Stimulated activated CD4-positive, alpha-beta T cell treated with anti-CD3 and anti-CD28 coated beads, Interleukin-15, amount 100 ng/mL, for 1 hour (primary cell): ENCODE measurements at places on chromosomes 11 and 22.

DNA sequence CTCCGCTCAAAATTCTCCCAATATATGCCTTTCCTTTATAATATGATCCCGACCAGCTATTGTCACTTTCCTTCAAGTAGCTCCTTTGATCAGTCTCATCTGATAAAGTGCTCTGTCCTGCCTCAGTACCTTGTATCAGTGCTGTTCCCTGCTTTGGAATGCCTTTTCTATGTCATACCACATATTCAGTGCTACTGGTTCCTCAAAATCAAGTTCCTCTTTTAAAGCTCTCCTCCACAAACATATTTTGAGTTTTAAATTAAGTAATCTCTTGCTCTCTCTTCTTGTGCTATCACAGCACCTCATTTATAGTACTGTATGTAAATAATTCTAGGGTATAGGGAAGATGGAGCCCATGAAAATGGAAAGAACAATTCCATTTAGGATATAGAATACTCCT lies 137.1 kb upstream of the CTSC start:
- DNase-seq: no peak

DNA sequence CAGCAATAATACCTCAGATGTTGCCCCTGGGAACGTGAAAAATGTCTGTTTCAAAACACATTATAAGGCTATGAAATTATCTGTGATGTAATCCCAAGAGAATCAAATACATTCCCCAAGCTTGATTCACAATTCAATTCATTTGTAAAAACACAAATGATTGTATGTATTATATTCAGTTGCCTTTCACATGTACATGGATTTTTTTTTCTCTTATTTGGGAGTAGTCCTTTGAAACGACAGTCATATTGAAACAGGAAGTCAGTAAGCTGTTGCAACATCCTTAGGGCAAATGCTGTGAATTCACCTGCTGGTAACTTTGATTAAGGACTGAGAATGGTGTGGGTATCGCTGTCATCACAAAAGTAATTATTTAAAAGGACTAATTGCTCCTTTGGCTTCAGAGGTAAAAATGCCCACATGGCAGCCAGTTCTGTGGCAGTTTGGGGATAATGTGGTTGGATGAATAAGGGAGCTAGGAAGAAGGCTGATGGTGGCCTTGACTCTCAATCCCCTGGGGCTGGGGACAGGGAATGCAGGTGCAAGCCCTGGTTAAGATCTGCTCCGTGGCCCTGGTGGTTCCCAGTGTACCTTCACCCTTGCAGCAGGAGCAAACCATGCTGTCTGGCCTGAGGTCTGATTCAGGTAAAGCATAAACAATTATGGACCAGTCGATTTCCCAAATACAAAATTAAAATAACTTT lies 13.2 kb downstream of the EHF start:
- DNase-seq: no peak

GRCh38 chr22:36808721-36809344 lies 8.0 kb downstream of the PVALB start:
- no peak for DNase-seq

GRCh38 chr11:559020-559620 lies 1.4 kb downstream of the LMNTD2 start:
- DNase-seq: no peak

- no peak for DNase-seq
Measured at GRCh38 chr11:122811721-122812120, 26.6 kb upstream of the CRTAM start.

GRCh38 chr22:33757802-33758483 lies 162.3 kb downstream of the LARGE1 start:
- DNase-seq: no peak

DNA sequence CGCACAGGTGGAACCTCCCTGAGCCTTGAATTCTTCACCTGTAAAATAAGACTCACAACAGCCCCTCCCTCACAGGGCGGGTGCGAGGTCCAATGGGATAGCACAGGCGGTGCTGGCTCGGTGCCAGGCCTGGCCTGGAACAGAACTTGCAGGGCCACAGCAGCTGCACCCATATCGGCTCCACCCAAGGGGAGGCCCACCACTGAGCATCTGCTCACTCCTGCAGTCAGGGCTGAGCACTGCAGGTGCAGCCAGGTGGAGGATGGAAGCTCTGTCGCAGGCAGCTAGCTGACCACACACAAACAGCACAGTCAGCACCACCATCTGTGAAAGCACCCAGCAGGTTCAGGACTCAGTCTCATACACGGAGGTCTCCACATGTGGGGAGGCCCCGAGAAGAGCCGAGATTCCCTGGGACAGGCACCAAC lies 19.6 kb downstream of the VPS37C start:
- DNase-seq: no peak

- no peak for DNase-seq
Measured at GRCh38 chr11:107705027-107705426, 6.8 kb downstream of the SLN start.

GRCh38 chr11:122153746-122154145 lies 37.7 kb upstream of the BLID start:
- DNase-seq: no peak

DNA sequence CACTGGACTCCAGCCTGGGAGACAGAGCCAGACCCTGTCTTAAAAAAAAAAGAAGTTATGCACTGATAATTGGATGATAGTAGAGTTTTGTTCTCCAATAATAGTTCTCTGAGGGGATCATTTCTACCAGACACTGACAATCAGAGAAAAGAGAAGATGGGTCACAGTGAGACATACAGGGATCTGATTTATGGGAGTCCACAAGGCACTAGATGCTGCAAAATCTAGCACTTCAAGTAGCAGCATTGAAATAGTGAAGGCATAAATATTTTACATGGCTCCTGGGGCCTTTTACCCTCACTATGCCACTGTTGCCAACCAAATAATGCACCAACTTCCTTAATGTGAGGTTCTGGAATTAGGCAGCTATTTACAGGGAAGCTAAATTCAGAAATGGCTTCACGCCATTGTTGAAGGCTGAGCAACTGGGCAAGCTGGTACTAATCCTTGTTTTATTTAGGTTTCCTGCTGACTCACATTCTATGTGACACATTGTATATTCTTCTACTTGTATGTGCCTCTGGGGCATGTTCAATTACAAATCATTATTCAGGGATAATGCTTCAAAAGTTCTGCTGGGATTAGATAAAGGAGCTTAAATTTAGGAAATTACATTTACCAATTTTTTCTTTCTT lies 38.2 kb upstream of the ABTB2 start:
- DNase-seq: no peak

DNA sequence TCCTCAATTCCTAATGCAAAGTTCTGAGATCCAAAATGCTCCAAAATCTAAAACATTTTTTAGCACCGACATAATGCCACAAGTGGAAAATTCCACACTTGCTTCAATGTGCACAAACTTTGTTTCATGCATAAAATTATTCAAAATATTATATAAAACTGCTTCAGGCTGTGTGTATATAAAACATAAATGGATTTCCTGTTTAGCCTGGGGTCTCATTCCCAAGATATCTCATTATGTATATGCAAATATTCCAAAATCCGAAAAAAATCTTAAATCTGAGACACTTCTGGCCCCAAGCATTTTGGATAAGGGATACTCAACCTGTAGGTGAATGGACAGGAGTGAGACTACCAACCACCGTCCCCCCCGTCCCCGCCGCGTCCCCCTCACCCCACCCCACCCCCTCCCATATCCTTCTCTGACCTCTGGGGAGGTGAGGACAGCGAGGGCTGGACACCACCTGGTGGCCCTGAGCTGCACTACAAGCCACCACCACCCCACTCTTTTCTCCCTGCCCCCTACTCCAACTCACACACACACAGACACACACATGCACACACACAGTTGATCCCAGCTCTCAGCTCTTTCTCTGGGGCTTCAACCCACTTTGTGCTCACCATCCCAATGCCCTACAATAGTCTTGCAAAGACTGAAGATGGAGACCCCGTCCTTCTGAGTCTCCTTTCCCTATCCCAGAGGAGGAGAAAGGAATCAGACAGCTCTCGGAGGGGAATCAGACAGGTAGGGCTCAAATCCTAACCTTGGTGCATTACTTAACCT lies 101.0 kb downstream of the PDE2A start:
- no peak for DNase-seq

GRCh38 chr22:39502109-39502788 lies at the start of gene MIEF1:
Gene MIEF1 (plus strand): TSS chr22:39502290. CDS start chr22:39511295, 9,005 bp downstream.
- peak; percentile 71 for DNase-seq

- DNase-seq: no peak
Measured at GRCh38 chr11:68689737-68690625, 5.6 kb downstream of the GAL start.

DNA sequence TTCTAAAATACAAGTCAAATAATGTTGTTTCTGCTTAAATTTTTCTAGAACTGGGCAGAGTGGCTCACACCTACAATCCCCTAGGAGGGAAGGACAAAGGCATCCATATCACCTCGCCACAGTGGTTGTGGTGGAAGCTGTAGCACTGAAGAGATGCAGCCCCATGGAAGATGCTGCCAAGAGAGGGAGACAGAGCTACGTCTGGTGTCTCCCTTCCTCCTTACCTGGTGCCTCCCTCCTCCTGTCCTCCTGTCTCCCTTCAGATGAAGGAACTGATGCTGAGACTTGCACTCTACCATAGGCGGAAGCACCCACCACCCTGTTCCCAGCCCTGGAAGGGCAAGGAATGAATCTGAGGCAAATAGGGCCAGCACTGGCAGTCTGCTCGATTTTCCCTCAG lies 22.3 kb downstream of the MMP27 start:
- DNase-seq: no peak

DNA sequence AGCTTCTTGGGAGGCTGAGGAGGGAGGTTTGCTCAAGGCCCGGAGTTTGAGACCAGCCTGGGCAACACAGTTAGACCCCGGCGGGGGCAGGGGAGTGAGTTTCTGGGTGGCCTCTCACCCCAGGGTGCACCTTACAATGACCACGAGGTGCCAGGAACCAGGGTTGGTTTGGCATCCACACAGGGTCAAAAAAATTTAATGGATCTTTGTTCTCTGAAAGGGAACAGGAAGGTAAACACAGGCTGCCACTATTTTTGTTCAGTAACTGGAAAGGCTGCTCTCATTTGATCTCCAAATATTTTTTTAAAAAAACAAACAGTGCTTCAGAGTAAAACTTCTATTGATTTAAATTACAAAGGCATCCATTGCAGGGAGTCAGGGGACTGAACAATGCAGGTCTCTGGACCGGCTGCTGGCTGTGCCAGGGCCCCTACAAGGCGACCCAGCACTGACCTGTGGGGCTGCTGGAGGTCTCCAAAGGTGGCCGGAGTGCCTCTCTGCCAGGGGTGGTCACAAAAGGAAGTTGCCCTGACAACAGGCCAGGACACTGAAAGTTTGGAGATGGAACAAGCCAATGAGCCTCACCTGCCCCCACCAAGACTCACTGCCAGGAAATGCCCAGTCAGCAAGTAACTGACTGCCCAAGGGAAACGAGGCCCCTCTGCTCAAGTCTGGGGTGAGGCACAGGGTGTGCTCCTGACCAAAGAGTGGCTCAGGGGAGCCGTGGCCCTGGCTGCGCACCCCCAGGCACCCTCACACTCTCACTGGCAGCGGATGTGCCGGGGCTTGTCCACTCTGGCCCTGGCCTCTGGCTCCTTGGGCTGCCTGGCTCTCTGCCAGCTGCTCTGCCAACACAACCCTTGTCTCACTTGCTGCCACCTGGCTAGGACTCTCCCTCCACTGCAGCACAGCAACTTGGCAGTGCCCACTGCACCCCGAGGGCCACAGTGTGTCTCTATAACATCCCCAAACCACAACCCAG lies 51.8 kb downstream of the ARFGAP3 start:
- no peak for DNase-seq

GRCh38 chr11:78027759-78028158 lies 4.7 kb upstream of the KCTD14 start:
- DNase-seq: no peak

DNA sequence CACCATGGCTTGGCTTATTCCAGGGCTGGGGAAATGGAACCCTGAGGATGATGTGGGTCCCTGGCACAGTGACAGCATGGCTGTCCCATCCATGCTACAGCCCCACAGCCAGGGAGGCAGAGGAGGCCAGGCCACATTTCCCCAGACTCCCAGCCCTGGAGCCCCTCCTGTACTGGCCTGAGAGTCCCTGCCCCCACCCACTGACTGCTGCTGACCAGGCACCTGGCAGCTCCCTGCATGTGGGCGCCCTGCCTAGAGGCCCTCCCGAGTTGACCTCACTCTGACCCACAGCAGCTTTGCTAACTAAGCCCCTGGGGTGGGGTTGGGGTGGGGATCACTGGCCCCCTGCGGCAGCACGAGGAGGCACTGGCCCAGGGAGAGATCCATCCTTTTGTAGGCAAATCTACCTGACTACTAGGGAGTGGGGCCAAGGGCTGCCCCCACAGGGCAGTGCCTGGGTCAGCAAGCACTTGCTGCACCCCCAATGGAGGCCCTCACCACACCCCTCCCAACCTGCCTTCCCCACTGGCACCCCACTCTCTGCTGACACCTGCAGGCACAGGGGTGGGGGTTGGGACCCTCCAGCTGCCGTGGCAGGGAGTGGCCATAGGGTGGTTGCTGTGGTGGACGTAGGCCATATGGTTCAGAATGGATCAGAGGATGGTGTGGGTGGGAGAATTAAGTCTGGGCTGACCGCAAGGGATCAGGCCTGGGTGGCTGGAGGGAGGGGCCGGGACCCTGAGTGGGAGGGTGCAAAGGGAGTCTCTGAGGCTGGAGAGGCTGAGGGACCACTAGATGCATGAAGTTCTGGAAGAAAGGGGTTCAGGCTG lies 17.4 kb downstream of the ARVCF start:
- DNase-seq: no peak

GRCh38 chr11:64247729-64248531 lies 1.2 kb upstream of the PPP1R14B start:
- DNase-seq: no peak

GRCh38 chr11:123580557-123581275 lies 73.7 kb downstream of the SCN3B start:
- DNase-seq: peak; percentile 43

- no peak for DNase-seq
Measured at GRCh38 chr22:42371099-42371498, 61.1 kb downstream of the NFAM1 start.

- no peak for DNase-seq
Measured at GRCh38 chr11:96459751-96460150, 69.9 kb downstream of the JRKL start.

- DNase-seq: peak; percentile 45
Measured at GRCh38 chr22:22787786-22788459, 99.7 kb upstream of the IGLL5 start.

DNA sequence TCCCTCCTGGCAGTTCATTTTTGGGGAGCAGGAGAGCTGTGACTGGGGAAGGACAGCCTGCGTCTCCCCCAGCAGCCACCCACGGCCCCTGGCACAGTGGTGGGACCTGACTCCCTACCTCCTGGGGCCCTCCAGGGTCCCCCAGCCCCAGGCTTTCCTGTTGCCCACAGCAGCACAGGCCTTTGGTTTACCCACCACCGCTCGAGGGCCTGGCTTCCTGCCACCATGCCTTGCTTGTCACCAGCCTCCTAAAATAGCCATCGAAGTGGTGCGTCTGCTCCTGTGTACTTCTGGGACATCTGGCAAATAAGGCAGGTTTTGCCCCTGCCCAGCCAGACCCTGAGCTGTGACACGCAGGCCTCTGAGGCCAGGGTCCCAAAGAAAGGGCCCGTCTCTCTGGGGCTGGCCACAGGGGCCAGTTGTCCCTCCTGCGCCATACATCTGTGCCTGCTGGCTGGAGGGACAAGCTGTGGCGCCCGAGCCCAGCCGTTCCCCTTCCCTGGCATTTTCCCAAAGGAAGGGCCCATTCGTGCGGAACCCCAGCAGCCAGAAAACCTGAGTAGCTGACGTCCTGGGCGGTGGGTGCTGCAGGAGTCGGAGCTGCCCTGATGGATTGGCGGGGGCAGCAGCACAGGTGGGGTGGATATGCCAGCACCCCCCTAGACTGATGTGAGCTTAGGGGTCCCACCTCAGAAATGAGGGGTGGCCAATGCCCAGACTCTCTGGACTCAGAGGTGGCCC lies 14.6 kb downstream of the PHLDA2 start:
- no peak for DNase-seq

- DNase-seq: no peak
Measured at GRCh38 chr11:1498262-1498661, 11.7 kb upstream of the MOB2 start.
